Activated CD4-positive, alpha-beta memory T cell treated with anti-CD3 and anti-CD28 coated beads, Interleukin-2, amount 10 ng/mL, durations not matched to agents 7 days and 5 days (primary cell): ENCODE measurements at places on chromosomes 2 and 18.

DNA sequence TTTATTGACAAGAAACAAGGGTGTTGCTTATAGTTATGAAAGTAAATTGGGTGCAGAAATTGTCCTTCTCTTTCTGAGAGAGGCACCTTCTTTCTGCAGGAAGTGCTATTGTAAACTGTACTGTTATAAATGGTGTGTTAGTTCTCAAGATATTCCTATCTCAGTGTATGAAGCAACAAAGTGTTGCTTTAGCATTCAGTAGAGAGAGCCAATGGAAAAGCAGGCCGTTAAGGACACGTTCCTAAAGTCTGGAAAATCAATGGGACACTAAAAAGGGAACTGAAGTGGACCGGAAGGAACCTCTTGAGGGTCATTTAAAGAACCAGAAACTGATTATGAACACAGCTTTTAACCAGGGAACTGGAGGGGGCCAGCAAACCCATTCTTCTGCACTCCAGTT, 510.0 kb upstream of the ZEB2 start:
- no peak for DNase-seq

DNA sequence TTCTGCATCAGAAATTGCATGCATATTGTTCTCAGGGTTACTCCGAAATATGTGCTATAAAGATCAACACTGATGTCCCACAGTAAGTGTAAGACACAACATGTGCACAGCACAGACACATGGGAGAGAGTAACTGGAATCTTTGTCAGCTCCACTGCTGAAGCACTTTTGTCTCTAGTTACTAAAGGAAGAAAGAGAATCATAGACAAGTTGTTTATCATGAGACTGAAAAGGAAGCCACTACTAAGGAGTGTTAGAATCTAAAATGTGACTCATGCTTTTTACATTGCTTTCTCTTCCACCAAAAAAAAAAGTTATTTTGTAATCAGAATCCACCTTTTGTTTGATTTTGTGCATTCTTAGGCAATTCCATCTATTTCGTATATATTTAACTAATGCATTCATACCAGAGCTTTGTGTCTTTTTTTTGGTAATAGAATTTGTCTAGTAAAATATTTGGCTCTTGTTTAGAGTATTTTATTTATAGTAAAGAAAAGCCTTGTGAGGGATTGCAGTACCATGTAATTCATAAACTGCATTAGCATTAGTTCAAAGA, 502.4 kb downstream of the FBXO15 start:
- no peak for DNase-seq

GRCh38 chr2:180130403-180130802, 123.3 kb upstream of the CWC22 start:
- no peak for DNase-seq

DNA sequence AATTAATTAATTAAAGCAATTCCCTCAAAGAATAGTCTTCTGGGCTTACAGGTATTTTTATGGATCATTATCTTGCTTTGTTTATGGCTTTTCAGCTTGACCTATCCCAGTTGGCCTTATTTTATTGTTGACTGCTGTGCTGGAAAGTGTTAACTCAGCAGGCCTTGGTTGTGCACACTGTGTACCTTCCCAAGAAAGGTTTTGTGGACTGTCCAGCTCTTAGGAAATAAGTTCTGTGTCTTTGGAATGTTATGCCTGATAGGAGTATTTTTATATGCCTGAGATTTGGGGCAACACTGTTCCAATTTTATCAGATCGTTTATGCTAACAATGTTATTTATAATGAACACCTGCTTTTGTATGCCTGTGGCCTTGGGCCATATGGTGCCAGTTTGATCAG, 671.9 kb upstream of the ZNF804A start:
- DNase-seq: no peak

DNA sequence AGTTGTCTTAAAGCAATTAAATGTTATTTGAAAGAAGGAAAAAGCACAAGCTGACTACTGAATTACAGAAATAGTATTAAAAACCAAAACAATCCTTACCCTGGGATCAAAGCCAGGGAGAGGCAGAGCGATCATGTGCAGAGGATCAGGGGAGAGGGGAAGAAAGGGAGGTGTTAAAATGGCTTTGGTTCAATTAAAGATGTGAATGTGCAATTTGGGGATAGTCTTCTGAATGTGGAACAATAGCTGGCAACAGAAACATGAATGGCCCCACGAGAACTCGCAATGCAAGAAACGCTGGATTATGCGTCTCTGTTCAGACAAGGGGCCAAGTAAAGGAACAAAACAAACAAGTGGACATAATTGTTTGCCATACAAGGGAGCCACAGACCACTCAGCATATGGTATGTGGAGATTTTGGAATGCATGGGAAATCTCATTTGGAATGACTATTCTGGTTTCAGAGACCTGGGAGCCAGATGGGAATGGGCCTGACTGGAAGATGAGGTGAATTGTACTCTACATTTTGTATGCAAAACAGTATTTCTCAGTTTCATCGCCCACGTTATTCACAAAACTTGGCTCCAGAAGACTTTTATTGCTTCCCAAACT, 155.4 kb downstream of the SLC4A3 start:
- no peak for DNase-seq

DNA sequence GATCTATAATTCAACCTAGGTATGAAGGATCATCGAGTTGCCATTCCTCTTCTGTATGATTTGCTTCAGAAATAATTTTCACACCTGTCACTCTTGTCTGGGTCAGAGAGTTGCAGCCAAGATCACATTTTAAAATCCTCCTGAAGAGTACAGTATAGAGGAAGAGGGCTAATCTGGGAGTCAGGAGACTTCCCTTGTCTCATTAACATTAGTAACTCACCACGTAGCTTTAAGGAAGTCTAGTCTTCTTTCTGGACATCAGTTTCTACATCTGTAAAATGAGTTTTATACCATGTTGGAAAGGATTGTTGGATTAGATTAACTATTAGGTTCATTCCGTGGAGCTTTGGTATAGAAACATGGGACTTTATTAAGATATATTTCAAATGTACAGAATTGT, 109.4 kb downstream of the TDRD15 start:
- no peak for DNase-seq

- DNase-seq: no peak
Observed at GRCh38 chr2:166285215-166285614, 90.5 kb downstream of the SCN9A start.

DNA sequence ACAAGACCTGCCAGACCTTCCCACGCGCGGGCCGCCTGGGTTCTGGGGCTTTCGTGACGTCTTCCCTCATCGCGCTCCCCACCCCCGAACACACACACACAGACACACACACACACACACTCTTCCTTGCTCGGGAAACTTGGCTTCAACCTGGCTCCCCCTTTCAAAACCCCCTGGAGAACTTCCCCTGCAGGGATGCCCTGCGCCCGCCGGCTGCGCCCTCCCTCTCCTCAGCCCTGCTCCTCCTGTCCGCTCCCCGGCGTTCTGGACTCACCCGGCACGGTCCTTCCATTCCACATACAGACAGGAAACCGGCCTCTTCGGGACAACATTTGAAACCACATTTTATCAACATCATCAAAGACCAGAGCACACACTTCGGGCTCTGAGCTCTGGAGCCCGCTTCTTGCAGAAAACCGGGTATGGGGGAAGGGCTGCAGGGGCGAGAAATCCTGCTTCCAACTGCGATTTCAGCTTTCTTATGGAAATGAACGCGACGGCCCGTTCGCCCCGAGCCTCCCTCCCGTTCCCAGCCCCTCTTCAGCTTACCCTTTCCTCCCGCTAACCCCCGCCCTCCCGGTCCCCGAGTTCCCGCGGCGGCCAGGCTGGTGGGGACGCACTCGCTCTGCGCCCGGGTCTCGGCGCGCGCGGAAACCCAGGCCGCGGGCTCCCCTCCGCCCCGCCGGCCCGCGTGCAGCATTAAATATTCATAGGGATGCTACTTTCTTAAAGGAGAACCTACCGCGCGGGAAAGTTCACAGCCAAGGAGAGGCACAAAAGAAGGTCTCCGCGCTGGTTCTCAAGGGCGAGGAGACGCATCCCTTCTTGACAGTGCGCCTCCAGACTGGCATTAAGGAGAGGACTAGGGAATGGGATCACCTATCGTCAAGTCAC, 18.3 kb downstream of the POU3F3 start:
- DNase-seq: no peak

- no peak for DNase-seq
Observed at GRCh38 chr2:7607441-7608173, 690.4 kb downstream of the RNF144A start.

DNA sequence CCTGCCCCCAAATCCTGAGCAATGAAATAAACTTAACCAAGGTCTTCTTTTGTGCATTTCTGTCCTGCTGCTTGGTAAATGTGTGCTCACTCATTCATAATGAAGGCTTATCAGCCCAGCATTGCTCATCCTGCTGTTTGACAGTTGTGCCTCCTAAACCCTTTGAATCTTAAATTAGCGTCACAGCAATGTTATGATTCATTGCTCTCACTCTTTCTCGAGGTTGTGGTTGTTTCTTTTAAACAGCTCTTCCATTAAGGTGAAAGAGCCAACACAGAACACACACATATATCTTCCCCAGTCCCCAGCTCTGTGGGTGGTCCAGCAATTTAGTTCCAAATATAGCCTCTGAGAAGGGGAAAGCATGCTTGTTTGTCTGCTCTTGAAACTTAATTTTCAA, 84.0 kb downstream of the EVA1A start:
- DNase-seq: no peak

- DNase-seq: no peak
Observed at GRCh38 chr2:106189764-106190468, 4.2 kb downstream of the UXS1 start.

DNA sequence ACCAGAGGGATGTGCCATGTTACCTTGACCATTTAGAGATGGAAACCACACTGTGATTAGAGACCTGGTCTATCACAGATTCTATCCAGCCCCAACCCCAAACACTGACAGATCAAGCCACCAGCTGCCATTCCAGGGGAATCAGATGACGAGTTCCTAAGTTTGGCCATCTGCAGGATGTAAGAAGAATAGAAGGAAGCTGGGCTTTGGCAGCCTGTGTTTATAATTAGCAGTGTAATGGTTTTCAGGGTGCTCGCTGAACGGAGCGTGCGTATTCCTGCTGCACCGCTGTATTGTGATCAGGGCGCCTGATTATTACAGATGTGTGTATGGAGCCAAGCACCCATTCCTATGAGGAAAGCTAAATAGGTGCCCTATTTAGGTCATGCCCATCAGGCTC, 138.1 kb downstream of the LRRC30 start:
- no peak for DNase-seq

GRCh38 chr18:45521777-45522176, 93.5 kb upstream of the SLC14A2 start:
- DNase-seq: no peak

DNA sequence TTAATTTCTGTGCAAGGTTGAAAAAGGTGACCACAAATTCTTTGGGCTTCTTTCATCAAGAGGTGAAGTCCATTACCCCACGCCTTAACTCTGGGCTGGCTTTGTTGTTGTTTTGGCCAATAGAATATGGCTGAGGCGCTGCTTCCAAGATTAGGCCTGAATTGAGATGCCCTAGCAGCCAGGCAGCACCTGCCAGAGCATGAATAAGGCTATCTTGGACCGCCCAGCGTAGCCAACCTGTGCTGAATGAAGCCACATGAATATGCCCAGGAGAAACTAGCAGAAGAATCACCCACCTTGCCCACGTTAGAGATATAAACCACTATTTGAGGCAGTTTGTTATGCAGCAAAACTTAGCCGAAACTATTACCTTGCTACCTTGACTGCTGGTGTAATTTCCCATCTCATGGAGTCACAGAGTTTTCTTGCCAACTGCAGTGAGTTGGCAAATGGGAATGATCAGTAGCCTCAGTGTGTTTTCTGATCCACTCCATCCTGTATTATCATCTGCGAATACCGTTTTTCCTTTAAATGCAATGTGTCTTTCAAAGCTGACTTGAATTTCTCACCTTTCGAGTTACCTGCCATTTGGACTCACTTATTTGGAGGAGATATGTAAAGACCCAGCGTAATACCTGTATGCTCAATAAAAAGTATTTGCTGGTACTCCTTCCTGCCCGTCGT, 679 bp downstream of the TSGA10 start:
- DNase-seq: no peak

DNA sequence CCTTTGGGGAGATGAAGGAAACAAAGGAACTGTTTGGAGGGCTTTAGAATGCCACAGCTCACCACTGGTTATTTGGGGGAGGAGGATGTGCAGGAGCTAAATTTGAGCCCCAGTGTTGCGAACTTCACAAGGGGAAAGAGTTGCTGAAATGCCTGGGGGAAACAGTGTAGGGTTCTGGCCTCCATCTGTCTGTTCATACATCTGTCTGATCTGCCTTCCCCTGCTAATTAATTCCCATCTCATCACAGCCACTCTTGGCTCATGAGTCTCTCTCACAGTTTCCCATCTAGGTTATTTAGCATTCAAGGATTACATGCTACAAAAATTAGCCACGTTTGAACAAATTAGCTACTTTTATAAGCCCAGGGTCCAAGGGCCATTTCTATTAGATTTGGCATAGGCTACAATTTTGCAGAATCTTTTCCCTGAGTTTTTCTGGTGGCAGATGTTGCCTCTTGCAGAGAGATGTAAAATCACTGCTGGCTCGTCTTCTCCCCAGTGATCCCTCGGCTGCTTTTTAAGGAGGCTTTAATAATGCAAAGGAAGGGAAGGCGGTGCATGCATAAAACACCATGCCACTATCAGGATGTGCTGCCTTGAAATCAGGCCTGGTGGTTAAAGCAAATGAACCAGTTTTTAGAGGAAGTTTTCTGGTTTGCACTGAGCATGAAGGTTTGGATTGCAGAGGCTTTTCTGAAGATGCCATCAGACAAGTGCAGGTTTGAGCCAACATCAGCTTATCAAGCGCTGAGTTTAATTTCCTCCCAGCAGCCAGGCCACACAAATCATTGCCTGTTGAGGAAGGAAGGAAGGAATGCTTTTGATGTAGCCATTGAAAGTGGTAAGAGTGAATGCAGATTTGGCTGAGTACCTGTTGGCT, 35.0 kb downstream of the ADD2 start:
- DNase-seq: no peak

GRCh38 chr2:17756668-17757067, 2.7 kb downstream of the GEN1 start:
- DNase-seq: no peak

DNA sequence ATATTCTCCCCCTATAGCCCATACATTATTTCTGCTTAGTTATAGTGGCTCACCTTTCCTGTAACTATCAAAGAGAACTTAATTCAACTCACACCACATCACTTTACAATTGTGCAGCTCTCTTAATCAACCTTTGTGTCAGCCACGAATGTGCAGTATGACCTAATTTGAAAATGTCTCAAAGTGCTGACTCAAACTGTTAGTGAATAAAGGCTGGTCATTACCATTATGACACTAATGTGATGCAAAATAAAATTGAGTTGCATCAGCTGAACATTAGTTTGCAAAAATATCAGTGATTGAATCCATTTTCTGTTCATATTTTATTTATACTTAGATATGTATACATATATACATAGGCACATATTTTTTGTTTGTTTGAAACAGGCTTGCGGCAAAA, 251.8 kb downstream of the MEIS1 start:
- DNase-seq: no peak

DNA sequence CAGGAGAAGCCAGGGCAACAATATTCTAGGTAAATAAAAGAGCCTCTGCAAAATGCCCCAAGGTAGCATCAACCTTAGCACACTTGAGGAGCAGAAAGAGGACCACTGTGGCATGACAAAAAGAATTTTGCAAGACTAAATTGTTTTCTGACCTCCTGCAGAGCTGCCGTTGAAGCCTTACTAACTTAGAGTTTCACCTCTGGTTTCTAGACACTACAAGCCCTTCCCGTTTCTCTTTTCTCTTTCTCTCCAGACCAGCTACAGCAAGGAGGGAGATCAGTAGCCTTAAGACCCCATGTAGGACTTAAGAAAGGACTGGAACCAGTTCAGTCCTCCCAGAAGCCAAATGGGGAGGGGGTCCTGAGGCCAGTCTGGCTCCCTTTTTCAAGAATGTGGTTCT, 73.3 kb upstream of the SP3 start:
- DNase-seq: no peak

GRCh38 chr2:145123606-145124005, 603.7 kb upstream of the ZEB2 start:
- DNase-seq: no peak
